ENCODE measurements at places on chromosomes 16 and 17.
A peak's percentile ranks its signal among the peaks of the same experiment; 100 is the strongest.

- no peak for DNase-seq
These were observed 451.4 kb upstream of the CCL2 start for GRCh38 chr17:33803686-33804085.

- no peak for DNase-seq
These were observed 1.6 kb downstream of the NOG start for GRCh38 chr17:56595108-56595418.

GRCh38 chr17:6456321-6456720 lies 12.1 kb downstream of the PIMREG start:
- DNase-seq, result no peak

- DNase-seq, result no peak
These were observed 11.8 kb downstream of the LASP1 start for GRCh38 chr17:38881600-38882191.

GRCh38 chr17:4565209-4566141 lies 5.1 kb upstream of the GGT6 start:
- DNase-seq, result no peak

DNA sequence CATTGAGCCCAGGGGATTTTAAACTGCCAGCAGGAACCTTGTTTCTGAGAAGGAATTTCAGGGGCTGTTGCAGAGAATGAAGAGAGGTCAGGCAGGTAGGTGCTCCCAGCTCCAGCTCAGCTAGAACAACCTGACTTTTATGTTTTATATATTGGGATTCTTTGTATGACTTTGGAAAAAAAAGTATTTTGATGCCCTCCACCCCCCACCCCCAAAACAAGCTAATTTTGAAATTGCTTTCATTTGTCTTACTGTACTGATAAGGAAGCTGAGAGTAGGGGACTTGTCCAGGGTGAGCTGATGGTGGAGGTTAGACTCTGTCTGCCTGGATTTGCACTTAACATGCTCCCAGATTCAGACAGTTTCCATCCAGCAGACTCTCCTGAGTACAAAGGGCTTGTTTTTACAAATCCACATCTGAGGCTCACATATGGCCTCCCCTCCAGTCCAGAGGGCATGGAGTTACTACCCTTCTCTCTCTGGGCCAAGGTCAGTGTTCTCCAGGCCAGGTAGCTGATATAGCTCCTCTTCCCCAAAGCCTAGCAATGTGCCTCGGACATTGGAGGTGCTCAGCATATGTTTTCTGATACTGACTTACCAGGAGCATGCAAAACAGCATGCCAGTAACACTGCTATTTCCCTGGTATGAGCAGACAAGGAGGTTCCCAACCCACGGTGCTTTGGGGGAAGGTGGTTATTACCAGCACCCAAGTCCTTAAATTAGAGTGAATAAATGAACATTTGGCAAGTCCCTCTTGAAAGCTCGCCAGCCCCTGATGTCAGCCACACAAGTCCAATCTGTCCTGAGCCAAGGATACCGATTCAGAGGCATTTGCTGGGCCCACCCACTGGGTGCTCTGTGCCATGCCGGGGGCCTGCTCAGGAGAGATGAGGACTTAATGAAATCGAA lies 11.3 kb downstream of the STX1B start:
- DNase-seq, result no peak

DNA sequence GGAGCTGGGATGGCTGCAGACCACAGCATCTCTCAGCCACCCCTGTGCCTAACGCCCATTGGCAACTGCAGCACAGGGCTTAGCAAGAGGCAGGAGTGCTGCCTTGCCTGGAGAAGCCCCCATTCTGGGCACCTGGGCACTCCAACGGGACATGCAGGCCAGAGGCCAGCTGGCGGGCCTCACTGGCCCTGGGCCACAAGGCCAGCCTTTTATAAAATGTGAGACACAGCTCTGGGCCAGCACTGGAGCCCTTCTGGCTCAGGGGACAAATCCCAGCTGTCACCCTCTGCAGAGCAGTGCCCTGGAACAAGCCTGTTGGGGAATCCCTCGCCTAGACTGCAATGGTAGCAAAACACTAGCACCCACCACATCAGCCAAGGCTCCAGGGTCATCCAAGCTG lies 171.8 kb downstream of the WSCD1 start:
- DNase-seq, result no peak

DNA sequence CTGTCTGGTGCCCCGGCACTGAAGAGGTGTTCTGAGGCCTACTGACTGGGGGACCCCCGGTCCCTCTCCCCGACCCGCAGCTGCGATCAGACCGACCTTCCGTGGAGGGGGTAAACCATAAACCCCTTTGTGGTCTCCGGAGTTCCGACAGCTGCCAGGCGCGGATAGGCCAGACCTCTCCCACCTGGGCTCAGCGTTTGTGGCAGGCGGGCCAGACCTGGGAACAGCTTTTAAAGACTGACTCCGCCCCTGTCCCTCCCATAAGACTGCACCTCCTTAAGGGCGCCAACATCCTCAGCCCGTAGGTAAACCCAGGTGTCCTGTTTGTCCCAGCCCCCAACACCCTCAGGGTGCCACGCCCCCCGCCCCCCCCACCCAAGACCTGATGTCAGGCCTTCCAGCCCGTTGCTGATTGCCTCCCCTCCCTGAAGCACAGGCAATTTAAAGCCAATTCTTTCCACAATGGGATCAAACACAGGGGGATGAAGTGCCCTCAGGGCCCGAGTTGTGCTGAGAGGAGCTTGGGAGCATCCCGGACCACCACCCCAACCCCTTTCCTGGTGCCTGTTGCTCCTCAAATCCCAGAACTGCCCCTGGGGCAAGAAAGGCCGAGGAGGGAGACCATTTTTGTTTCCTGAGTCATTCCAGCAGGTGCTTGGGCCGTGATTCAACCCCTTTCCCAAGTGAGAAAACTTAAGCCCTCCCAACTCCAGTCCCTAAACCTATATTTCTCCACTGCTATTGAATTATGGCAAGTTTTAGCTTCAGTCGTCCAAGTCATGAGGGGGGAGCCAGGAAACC lies at the start of gene SOX15:
Gene SOX15 (minus strand): TSS at position 204 of the 801 bp plus-strand sequence. CDS start 418 bp downstream, outside the sequence.
- no peak for DNase-seq

GRCh38 chr17:51718983-51719382 lies 439.5 kb downstream of the CA10 start:
- no peak for DNase-seq

DNA sequence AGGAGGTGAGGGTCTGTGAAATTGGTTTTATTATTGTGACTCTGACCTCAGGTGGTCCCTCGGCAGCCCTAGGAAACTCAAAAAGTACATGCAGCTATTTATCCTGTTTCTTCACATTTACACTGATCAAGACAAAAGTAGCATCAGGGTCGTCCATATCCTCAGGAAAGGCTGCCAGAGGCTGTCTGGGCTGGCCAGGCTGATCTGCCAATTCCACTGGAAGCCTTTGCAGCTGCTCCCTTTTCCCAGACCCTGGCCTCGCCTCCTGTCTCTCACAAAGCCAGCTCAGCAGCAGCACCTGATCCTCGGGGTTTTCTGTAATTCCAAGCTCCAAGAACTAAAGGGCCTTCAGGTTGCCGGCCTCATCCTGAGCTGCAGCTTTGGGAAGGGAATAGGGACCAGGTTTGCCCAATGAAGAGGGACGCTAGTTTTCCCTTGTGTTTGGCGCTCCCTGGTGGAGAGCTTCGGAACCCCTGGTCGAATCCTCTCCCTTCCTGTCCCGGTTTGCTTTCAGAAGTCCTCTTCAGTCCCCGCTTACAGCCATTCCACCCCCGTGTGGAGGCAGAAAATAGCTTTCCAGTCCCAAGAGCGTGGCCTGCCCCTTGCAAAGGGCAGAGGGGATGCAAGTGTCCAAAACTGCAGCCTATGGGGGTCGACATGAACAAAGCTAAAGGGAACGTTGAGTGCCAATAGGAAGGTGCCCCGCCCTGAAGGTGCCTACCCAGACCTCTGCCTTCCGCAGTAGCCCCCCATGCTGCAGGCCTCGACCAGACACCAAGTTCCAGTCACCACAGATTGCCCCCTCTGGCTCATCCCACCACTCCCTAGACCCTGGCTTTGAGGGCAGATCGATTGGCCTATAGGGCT lies 13.4 kb downstream of the MFSD6L start:
- DNase-seq, result peak; percentile 32

DNA sequence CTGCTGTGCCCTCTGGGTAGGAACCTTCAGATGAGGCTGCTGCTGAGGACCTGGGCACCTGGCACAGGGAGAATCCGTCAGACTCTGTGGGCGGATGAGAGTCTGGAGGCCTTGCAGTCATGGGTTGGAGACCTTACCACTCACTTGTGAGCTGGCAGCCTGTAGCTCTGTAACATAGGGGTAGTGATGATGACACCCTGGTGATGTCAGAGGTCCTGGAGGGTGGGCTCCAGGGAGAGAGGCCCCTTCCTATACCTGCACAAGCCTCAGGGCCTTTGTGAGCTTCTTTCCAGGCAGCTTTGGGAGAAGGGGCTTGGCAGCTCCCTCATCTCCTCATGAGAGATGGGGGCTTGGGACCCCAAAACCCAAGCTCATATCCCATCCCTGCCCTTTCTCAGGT lies 1.6 kb downstream of the MIEF2 start:
- no peak for DNase-seq

DNA sequence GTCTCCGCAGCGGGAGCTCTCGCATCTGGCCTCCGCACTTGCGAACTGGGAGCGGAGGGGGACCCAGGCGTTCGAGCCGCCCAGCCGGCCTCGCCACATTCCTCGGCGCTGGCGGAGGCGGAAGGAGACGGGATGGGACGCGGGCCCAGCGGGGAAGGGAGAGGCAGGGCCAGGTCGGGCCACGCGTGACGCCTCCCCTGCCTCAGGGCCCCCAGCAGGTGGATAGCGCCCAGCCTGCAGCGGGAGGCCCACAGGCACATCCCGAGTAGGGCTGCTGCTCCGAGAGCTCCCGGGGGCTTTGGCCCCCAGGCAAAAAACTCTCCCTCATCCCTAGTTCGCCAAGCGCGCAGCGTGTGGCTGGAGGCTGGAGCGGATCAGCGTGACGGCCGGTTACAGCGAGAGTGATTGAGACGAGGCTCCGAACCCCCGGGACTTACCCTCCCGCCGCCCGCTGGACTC lies 800 bp downstream of the PLEKHH3 start:
- DNase-seq, result no peak

DNA sequence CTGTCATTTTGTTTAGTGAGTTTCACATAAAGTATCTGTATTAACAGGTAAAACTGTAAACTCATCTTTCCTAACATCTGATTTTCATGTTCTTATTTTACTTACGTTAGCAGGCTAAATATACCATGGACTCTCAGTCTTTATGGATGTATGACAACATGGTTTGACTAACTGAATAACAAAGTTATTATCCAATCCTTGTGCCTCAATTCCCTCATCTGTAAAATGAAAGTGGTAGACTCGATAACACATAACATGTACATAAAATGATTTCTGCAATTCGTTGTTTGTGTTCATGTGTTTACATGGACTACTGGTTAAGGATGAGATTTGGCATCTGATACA lies 9.5 kb upstream of the PCTP start:
- DNase-seq, result no peak

DNA sequence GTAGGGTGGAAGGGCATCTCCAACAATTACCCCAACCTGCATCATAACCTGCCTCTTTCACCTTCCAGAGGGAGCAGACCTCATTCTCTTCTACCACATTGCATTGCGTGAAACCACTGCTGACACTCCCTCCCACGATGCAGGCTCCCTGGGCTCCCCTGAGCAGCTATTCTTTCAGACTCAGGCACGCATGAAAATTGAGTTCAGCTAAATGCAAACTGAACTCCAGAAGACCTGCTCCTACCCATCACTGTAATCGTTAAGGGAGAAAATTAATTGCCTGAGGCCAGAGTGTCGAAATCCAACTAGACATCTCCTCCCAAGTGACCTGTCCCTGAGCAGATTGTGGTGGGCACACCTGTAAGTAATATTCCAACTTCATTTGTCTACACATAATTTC lies 186.0 kb downstream of the GRIN2A start:
- no peak for DNase-seq

DNA sequence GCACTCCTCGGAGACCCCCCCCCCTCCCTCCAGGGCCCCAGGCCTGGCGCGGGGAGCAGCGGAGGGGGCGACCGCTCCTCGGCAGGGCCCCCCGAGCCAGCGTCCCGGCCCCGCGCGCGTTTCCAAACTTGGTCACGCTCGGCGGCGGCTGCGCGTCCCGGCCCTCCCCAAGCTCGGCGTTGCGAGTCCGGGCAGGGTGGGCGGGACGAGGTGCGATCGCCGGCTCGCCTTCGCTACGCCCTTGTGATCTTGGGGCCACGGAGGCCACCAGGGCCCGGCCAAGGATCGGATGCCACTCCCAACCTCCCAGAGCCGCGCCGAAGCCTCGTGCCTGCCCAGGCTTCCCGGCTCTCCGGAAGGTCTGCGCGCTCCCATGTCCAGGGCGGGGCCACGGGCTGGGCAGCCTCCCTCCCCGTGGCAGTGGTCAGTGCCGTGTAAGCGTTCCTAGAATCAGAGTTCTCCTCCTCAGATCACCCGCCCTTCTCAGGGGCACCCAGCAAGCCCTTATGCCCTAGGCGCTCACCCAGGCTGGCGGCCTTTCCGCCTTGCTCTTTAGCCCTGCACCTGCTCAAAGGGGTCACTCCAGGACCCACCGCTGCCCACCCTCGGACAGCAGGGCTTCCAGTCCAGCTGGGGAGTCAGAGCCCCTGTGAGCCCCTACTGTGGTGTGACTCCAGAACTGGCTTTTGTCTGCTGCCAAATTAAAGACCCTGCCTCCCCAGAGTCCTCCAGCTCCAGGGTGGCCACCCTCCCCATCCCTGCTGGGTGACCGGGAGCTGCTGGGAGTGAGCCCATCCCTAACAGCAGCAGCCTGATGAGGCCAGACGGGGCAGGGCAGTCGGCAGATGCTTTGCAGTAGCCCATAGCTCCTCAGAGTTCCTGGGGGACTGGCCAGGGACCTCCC lies 12.2 kb upstream of the MRPS23 start:
- DNase-seq, result no peak

DNA sequence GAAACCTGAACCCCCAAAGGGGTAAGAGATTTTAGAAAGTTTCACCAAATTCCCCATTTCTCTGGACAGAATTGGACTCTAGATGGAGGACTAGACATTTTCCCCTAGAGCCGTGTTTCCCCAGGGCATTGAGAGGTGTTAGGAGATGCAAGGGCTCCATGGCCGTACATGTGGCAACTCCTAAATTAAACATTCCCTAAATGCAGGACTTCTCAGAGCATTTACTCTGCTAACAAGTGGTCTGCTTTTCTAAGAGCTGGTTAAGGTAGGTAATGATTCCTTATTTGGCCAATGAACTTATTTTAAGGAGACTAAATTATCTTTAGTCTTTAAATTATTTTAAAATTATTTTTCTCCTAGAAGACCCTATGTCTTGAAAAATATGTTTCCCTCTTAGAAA lies 200.9 kb downstream of the MSI2 start:
- DNase-seq, result no peak
